T-helper 1 cell (primary cell): ENCODE measurements at places on chromosomes 16 and 17.

GRCh38 chr17:33964344-33964979 lies 290.6 kb upstream of the CCL2 start:
- DNase-seq, result peak; percentile 80

DNA sequence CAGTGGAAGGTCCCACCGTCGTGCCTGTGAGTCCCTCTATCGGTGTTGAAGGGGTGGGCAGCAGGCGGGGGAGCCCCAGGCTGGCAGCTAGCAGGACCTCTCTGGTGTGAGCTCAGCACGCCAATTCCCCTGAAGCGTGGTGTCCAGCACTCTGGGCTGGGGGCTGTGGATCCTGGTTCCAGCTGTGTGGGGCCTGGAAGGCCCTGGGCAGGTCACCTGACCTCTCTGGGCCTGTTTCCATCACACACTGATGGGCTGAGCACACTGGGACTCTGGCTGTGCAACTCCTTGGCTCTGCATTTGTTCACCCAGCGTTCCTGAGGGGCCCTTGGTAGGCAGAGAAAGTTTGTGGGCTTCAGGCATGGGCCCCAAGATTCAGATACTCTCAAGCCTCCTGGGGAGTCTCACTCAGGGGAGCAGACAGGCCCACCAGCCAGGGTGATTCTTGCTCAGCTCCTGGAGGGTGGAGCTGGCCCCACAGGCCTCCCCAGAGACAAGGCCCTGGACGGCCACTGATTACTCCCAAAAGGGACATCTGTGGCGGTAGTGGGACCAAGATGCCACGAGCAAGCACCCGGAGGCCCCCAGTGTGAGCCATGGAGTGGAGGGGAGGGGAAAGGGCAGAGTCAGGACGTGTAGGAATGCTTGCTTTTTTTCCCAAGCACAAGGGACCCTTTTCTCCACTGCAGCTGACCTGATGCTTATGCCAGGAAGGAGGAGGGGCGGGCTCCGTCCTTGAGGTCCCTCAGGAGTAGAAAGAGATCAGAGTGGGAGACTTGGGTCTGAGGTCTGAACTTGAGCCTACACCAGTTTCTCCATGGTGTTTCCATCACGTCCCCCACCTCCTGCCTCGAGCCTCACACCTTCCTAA lies 8.5 kb downstream of the SCGB1C2 start:
- peak; percentile 9 for DNase-seq

DNA sequence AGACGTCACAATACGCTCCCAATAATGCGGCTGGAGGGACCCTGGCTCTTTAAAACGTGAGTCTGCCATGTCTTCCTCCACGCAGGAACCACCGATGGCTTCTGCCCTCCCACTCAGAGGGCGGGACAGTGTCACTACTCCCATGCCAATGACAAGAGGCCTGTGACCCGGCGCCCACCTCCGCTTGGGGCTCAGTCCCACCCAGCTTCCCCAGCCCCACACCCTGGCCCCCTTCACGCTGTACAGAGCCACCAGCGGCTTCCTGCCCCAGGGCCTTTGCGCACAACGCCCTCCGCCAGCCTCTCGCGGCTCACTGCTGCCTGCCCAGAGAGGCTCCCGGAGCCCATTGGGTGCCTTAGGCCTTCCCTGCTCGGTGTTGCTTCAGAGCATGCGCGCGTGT lies 29.5 kb upstream of the ZNF469 start:
- DNase-seq, result no peak

GRCh38 chr17:29874931-29875596 lies 55.0 kb downstream of the SSH2 start:
- no peak for DNase-seq

- no peak for DNase-seq
Observed at GRCh38 chr16:79537584-79537983, 63.0 kb downstream of the MAF start.

- no peak for DNase-seq
Observed at GRCh38 chr17:46841561-46842379, 9.6 kb upstream of the WNT9B start.

DNA sequence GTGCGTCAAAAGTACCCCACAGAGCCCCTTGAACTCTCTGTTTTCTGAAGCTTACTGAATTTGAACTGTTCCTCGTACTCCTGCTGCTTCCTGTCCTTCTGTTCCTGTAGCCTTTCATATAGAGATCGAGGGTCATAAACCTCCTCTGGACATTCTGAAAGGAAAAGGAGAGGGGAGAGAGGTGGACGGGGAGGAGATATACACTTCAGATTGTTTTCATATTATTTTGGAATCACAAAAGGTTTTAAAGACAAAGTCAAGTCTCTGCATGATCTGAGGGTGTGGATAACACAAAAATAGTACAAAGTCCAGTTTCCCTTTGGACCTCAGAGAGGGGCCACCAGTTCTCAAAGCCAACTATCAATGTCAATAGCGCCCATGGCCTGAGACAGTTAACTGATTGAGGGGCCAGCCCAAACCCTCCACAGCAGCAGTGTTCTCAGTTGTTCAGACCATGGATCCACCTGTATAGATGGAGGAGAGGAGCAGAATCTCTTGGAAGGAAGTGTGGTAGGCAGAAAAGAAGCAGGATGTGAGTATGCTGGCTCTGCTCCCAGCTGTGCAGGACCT lies 13.0 kb downstream of the PSME3IP1 start:
- DNase-seq, result no peak

DNA sequence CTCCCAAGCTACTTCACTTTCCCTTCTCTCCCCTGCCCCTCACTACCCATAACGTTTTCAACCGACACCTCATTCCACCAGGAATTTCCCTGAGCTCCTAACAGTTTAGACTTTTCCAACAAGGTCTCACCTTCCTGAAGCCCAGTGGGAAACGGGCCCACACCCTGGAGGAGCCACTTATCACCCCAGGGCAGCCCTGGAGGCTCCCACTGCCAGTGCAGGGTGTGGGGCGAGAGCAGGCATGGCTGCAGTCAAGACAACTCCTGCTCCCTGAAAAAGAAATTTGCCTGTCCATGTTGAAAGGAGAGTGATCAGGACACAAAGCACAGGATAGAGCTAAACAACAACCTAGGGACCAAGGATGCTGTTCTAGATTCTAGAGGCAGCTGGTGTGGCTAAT lies 1.7 kb upstream of the CCNF start:
- DNase-seq, result no peak

GRCh38 chr16:52113533-52114183 lies 433.3 kb downstream of the TOX3 start:
- no peak for DNase-seq

GRCh38 chr16:75943705-75944514 lies 217.6 kb upstream of the CPHXL start:
- DNase-seq, result no peak
